ENCODE measurements at places on chromosomes 2 and 18.

GRCh38 chr2:170044751-170045478 lies 133.0 kb upstream of the MYO3B start:
- DNase-seq = no peak

GRCh38 chr2:196247114-196247975 lies 76.0 kb upstream of the STK17B start:
- no peak for DNase-seq

DNA sequence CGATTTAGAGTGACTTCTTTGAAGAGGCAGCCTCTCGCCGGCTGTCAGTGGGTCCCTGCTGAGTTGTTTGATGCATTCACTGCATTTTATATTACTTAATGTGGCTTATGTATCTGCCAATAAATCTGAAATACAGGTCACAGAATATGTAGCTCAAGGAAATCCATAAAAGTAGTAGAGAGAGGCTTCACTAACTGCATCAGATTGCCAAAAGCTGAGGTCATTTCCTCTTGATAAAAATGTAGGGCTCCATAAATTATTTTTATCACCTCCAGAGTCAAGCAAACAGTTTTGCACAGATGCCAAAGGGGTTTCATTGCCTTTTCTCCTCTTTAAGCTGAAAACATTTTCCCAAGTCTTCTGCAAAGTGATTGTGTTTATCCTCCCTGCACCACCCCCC lies 36.5 kb upstream of the CCDC93 start:
- no peak for DNase-seq

GRCh38 chr2:172425336-172425735 lies 2.0 kb upstream of the ITGA6 start:
- DNase-seq = no peak

GRCh38 chr2:217553202-217553601 lies 449.6 kb downstream of the TNS1 start:
- DNase-seq = no peak

DNA sequence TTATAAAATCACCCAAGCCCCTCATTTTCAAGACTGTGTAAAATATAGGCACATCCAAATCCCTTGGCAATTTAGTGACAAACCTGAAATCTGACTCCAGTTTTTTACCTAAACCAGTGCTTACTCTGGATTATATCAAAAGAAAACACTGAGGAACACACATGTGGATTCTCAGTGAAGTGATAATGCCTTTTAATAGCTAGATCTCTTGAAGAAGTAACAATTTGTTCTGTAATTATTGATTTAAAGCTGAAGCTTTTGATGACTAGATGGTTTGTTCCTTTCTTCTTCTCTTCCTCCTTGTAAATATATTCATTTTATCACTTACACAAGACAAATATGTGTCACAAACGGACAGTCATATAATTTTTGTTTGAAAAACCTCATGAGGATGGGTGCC lies 894.6 kb downstream of the DCC start:
- no peak for DNase-seq

DNA sequence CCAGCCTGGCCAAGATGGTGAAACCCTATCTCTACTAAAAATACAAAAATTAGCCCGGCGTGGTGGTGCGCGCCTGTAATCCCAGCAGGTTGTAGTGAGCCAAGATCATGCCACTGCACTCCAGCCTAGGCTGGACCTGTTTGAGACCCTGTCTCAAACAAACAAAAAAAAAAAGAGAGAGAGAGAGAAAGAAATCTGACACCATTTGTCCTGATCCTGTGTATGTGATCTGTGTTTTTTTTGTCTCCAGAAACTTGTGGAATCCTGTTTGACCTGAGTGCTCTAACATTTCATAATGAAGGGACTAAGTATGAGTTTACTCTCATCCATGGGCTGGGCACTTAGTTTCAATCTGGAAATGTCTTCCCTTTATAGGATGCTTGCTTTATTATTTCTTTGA lies 6.4 kb upstream of the ITPRIPL1 start:
- no peak for DNase-seq

GRCh38 chr2:136212426-136213378 lies 94.8 kb upstream of the CXCR4 start:
- DNase-seq = no peak

DNA sequence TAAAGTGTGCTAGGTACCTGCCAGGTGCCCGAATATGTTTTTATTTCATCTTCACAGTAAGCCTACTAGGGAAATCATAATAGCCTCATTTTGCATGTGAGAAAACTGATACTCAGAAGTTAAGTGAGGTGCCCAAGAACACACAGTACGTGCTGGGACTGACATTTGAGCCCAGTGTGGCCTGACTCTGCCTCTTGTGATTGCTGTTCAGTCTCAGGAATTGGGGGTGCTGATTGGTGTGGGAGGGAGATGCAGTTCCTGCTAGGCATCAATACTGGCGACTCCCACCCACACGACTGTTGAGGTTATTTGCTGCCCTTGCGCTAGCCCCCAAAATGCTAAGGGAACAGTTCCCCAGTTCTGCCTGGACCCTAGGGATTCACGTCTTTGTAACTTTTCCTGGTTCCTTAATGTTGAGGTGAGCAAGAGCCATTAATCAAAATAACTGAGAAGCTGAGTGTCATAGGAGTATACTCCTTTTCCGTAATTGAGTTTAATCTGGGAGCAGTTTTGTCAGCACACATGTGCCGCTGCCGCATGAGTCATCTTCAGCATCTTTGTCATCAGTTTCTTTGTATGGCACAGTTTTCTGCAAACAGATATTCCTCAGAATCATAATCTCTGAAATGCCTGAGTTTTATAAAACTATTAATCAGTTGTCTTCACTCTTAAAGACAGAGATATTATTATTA lies 120.7 kb downstream of the NCK2 start:
- DNase-seq = no peak

- no peak for DNase-seq
Observed at GRCh38 chr2:28726177-28726576, 25.5 kb upstream of the PPP1CB start.

DNA sequence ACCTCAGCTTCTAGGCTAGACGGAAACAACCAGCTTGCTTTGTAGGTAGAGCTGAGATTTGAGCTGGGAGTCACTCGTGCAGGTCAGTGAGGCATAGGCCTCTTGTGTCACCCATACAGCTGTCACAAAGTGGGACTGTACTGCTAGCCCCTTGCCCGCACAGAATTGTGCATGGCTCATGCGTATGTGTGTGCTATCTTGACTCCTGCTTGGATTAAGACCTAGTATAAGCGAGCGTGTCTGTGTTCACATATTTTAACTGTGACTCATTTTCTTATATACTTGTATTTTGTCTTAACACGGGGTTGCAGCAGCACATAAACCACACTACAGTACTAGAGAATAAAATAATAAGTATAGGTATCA lies 20.1 kb downstream of the CEP68 start:
- no peak for DNase-seq

- no peak for DNase-seq
Observed at GRCh38 chr2:61645911-61646310, 107.8 kb upstream of the XPO1 start.

GRCh38 chr18:13165636-13166423 lies 52.7 kb upstream of the LDLRAD4 start:
- DNase-seq = no peak

DNA sequence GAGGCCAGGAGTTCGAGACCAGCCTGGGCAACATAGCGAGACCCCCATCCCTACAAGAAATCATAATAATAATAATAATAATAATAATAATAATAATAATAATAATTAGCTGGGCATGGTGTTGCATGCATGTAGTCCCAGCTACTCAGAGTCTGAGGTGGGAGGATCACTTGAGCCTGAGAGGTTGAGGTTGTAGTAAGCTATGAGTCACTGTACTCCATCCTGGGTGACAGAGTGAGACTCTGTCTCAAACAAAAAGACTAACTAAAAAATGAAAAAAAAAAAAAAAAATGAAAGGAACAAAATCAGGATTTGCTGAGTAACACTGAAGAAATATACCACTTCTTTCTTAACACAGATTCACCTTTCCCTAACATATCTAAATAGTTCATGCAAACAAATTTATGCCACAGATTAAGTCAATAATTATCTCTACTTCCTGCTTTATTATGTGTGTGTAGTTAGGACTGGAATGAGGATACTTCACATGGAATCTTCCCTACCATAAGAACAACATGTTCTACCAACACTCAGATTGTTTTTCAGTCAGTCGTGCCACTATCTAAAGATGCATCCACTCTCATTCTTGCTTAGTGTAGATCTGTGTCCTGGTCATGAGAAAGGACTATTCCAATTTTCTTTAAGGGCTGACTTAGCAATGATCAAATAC lies 928.7 kb downstream of the SLC4A3 start:
- no peak for DNase-seq

DNA sequence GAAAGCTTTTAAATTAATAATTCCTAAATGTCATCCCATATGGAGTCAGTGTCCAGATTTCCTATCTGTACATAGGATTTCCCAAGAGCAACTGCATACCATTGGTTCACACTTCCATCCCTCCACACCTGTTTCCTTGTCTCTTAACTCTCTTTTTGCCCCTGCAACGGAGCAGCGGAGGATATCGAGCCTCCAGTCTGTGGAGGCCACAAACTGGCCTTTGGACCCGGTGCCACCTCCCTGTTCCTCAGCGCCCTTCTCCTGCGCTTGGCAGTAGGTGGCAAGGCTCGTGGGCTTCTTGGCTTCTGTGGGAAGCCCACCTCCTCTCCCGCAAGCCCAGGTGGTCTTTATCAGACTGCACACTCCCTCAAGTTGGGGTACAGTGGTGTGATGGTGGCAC lies 23.8 kb upstream of the STK25 start:
- DNase-seq = no peak

DNA sequence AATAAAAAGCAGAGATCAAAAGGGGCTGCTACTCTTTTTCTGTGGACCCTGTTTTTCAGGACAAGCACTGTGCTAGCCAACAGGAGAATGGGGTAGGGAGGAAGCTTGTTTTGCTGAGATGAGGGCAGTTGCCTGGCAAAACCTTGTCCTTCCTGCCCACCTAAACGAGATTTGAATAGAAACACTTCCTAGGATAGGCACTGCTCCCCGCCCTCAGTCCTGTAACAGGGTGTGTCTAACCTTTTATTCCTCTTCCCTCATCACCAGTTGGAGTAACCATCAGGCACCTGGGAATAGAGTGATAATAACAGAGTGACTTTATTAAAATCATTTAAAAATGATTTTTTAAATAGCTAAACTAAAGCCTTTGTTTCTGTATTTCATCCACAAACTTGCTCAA lies 368.8 kb downstream of the LNPK start:
- DNase-seq = no peak

DNA sequence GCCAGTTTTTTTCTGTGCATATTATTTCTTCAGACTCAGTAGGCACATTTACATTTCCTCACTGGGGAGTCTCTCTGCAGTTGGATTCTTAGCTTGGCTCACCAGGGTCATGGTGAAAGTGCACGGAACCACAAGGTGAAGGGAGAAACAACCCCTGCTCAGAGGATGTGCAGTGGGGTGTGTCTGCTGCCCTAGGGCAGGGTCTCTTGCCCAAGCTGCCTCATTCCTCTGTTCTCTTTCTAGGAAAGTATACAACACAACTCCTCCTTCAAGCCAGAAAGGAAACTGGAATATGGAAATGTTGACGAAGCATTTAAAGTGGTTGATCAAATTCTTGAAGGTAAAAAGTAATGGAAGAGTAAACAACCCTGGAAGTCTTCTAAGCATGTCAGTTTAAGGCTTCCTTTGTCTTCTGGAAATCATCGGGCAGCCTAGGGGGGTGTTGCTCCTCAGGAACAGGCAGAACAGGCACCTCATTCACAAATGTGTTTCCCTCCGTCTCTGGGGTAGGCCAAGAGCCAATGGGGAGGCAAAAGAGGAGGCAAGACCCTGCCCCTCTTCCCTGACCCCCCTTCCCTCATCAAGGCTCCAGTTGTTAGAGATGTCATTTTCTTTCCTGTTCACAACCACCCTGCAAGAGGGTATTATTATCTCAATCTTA lies 41.4 kb downstream of the AOX1 start:
- DNase-seq = no peak

GRCh38 chr2:64402876-64403275 lies 51.1 kb upstream of the LGALSL start:
- no peak for DNase-seq

GRCh38 chr2:10665833-10666232 lies 23.9 kb downstream of the NOL10 start:
- no peak for DNase-seq

- DNase-seq = no peak
Observed at GRCh38 chr2:102606353-102606752, 13.0 kb upstream of the SLC9A2 start.

- no peak for DNase-seq
Observed at GRCh38 chr2:238938401-238939055, 90.6 kb downstream of the TWIST2 start.

DNA sequence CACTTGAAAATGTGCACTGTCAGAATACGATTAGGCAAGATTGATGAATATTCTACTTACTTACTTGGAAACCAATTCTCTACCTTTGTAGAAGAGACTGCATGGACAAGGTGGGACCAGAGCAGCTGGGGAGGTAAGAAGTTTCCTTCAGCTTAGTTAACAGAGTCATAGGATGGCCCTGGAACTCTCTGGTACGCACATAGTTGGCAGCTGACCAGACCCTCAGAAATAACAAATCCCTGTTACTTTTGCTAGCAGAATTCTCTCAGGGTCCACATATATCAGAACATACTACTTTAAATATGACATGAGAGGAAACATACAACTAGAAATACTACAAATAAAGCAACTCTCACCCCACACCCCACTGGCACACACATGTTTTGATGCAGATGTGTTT lies 24.8 kb upstream of the STAT1 start:
- no peak for DNase-seq

GRCh38 chr2:17961789-17962188 lies 83.3 kb downstream of the KCNS3 start:
- DNase-seq = no peak

GRCh38 chr2:240917684-240918257 lies 11.6 kb downstream of the CROCC2 start:
- DNase-seq = no peak

- no peak for DNase-seq
Observed at GRCh38 chr18:54100920-54101470, 123.5 kb downstream of the MBD2 start.

DNA sequence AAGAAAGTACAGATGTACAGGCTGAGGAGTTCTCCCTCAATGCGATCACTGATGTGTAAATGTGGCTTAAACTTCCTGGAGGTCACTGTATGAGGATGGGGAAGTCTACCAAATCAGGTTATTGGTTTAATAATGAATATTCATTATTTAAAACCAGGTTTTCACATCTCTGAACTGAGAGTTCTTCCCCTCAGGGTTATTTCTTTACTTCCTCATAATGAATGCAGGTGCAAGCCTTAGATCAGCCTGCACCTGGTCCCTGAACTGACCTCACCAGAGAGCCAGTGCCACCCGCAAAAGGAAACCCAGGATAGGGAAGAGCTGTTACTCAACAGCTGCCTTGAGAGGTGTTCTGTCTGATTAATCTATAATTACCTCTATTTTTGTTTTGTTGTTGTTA lies 369.0 kb downstream of the EPHA4 start:
- no peak for DNase-seq

DNA sequence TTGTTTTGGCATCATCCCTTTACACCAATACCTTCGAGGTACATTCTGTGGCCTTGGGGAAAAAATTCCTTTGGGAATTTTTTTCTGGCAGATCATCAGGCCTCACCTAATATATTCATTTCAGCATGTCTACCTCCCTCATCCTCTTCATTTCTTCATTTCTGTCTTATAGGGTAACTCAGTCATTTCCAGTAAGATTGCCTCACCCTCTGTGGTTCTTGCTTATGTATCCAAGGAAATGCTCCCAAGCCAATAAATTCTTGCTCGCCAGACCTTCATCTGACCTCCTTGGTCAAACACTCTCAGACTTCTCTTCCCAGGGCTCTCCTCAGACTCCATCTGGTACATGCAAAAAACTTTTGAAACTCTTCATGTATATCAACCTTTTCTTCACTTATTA lies 265.6 kb downstream of the TMX3 start:
- no peak for DNase-seq

- no peak for DNase-seq
Observed at GRCh38 chr2:119827866-119828507, 68.3 kb downstream of the PTPN4 start.
